ENCODE measurements at places on chromosomes 4 and X.

- DNase-seq, result no peak
Observed at GRCh38 chr4:55468724-55469123, 73.0 kb downstream of the TMEM165 start.

GRCh38 chr4:146439437-146439836, 82.3 kb downstream of the SLC10A7 start:
- DNase-seq, result no peak

DNA sequence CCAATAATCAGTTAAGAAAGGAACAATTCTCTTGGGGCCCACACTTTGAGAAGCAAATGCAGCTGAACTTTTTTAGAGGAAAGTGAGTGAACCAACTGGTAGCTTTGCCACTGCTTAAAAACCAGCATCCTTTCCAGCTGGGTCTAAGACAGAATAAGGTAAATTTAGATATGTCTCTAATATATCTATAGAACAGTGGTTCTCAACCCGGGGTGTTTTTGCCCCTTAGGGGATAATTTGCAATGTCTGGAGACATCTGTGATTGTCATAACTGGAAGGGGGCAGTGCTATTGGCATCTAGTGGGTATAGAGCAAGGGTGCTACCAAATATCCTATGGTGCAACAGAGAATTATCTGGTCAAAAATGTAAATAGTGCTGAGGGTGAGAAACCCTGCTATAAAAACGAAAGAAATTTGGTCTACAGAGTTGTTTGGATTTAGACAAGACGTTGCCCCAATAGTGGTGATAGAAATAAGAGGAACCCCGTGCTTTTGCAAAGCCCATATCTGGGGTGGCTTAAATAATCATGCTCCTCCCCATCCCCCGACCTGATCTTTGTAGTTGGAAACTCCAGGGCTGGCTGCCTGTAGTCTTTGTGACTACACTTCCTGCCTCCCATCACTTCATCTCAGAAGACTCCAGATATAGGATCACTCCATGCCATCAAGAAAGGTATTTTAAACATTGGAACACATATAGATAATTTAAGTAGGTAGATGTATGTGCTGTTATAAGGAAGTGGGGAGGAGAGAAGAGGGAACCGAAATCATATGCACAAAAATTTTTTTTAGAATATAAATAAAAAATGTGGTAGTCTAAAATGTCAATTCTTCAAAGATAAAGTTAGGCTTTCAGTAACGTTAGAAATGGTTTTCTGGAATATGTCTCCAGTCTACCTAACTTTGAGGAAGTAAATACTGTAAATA, at the start of gene TLR7:
Gene TLR7 (plus strand): TSS at position 622 of the 927 bp plus-strand sequence. CDS start 507 bp downstream, outside the sequence.
- no peak for DNase-seq

- DNase-seq, result no peak
Observed at GRCh38 chr4:106594291-106594952, 225.8 kb upstream of the GIMD1 start.

DNA sequence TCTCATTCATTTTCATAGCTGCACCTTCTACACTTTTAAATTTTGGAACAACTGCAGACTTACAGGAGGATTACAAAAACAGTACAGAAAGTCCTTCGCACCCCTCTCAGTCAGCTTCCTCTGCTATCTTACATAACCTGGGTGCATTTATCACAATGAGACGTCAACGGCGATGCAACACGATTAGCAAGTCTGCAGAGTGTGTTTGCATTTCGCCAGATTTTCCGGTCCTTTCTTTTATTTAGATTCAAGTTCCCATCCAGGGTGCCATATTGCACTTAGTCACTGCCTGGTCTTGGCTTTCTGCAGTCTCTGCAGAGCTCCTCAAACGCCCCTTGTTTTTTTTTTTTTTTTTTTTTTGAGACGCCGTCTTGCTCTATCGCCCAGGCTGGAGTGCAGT, 85.9 kb downstream of the ASMT start:
- no peak for DNase-seq

- DNase-seq, result no peak
Observed at GRCh38 chr4:109025471-109026076, 262.7 kb upstream of the ETNPPL start.

- DNase-seq, result no peak
Observed at GRCh38 chrX:85020216-85020615, 16.5 kb downstream of the APOOL start.

DNA sequence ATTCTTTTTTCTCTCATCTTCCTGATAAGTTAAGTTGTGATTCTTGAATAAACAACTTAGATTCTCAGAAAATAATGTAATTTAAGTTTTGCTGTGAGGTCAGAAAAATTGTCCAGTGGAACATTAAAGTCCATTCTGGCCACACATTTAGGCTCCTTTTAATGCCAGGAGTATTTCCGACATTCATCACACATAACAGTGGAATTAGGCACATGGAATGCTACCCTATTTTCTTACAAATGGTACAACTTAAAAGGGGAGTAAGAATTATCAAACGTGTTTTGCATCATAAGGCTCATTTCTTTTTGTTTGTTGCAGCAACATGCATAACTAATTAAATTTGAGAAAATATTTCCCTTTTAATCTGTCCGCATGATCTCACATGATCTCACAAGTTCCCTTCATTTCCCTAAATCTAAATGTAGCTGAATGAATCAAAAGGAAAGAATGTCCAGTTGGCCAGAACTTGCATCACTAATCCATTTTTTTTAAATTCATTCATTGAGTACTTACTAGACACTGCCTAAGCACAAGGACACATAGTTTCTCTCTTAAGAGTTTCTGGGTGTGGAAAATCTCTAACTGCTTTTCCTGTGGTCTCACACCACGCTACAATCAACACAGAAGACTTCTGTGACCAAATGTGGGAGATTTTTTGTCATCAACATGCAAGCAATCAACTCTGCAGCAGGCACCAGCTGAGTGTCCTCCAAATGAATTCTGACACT, 22.0 kb downstream of the SPARCL1 start:
- no peak for DNase-seq

DNA sequence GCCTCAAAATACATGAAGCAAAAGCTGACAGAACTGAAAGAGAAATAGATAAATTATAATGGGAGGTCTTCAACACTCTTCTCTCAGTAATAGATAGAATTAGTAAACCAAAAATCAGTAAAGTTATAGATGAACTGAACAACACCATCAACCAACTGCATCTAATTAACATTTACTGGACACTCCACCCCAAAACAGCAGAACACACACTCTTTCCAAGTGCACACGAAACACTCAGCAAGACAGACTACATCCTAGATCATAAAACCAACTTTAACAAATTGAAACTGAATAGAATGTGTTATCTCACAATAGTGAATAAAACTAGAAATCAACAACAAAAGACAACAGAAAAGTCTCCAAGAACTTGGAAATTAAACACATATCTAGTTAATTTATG, 25.1 kb upstream of the TCEAL4 start:
- no peak for DNase-seq

GRCh38 chrX:135347381-135348016, 38.2 kb downstream of the ETDC start:
- no peak for DNase-seq

- no peak for DNase-seq
Observed at GRCh38 chrX:74160816-74161215, 143.2 kb upstream of the ZCCHC13 start.

DNA sequence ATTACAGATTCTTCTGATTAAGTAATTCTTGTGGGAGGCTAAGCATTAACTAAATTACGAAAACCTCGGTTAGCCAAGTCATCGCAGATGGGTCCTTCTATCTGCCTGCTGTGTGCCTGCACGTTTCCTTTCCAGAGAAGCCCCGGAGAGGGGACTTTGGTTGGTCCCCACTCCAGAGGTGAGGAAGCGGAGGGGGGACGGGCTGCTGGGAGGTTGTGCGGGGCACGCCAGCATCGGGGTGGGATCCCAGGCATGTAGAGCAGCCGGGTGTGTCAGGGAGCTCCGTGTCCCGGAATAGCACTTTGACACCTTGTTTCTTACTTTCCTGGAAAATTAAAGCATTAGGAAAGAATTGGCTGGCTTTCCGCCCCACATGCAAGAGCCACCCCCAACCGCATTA, 26.6 kb downstream of the PIGG start:
- DNase-seq, result no peak

DNA sequence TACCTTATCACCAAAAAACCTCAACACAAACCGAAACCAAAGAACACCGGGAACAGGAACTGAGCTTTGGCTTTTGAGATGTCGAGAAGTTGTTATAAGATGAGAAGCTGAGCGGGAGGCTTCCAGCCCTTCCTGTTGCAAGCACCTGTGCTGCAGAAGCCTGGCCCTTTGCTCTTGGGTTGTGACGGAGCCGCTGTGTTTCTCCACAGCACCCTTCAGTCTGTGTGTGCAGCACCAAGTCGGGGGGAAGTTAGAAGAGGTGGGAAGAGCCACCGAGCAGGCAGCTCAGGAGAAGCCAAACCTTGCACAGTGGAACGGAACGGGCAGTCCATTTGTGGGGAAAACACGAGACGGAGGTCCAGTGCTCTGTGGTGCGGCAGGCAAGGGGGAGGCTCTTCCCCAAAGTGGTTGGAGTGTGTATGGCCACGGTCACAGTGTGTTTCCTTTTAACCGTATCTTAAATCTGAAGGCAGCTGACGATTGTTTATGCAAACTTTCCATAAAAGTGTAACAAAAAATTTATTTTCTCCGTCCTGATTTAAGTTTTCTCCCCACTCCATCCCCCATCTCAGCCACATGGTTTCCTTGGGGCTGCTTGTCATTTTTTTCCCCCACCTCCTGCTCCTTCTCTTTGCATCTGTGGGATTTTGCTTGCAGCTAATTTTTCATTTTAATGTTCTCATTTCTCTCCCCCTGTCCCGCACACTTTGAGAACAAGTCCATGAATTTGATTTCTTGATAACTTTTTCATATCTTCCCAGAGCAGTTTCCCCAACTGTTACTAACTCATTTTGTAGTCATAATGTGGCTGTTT, 123.7 kb downstream of the STOX2 start:
- peak; percentile 43 for DNase-seq

GRCh38 chr4:174217273-174218126, 66.0 kb downstream of the FBXO8 start:
- DNase-seq, result no peak

GRCh38 chr4:89751416-89751815, 85.5 kb downstream of the SNCA start:
- DNase-seq, result no peak

GRCh38 chr4:212438-213188, 88.3 kb downstream of the ZNF718 start:
- no peak for DNase-seq

DNA sequence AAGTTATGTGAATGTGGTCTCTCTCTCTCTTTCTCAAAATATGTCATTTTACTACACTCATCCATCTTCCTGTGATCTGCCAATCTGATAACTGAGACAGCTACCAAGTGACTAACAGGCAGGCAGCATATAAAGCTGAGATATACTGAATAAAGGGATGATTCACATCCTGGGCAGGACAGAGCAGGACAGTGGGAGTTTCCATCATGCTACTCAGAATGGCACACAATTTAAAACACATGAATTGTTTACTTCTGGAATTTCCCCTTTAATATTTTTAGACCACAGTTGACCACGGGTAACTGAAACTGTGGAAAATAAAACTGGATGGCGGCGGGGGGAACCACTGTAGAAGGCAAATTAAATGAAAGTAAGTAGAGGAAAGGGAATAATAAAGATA, 58.6 kb upstream of the DCTD start:
- peak; percentile 17 for DNase-seq

DNA sequence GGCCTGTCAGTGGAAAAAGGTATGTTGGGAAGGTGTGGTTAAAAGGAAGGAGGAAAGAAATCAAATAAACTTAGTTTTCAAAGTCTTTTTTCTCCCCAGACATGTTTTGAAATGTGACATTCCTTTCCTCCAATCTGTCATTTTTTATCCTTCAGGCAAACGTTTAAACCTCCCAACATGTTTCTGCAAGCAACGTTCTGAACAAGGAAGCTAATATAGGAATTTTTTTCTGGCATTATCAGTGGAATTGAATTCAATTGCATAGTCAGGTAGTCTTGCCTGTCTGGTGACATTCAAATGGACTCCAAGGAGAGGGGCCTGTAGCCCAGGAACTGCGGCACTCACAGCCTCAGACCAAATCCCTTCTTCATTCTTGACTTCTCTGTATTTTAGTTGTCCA, 30.0 kb upstream of the RASSF6 start:
- DNase-seq, result no peak

- DNase-seq, result peak; percentile 5
Observed at GRCh38 chr4:167020410-167020809, 213.9 kb downstream of the SPOCK3 start.
